ENCODE measurements at places on chromosomes 11 and 22. TPM values are rescaled to one million over a fixed set of nuclear protein-coding genes. Genes with fewer than 3 reads are reported as not detected.

- H3K4me1 ChIP-seq: no peaks in the 10 kb centered on the region
- H3K27me3 ChIP-seq: peaks cover 12% of the 10 kb centered on the region
- no peak overlapping the region for H3K4me3 ChIP-seq
- no peaks in the 10 kb centered on the region for H3K36me3 ChIP-seq
Measured at GRCh38 chr22:26983311-26983710, 325.9 kb downstream of the MIAT start.

SNAP29 gene
- 10.4 TPM for total RNA-seq

HOATZ gene
- total RNA-seq: not detected

GRCh38 chr11:61059260-61059752 lies 43.0 kb upstream of the CD5 start:
- DNase-seq: no peak
- H3K4me1 ChIP-seq: peaks cover 7% of the 10 kb centered on the region
- H3K27me3 ChIP-seq: peaks cover 5% of the 10 kb centered on the region
- H3K36me3 ChIP-seq: no peaks in the 10 kb centered on the region

NPTXR gene
- total RNA-seq: 2.7 TPM

DNA sequence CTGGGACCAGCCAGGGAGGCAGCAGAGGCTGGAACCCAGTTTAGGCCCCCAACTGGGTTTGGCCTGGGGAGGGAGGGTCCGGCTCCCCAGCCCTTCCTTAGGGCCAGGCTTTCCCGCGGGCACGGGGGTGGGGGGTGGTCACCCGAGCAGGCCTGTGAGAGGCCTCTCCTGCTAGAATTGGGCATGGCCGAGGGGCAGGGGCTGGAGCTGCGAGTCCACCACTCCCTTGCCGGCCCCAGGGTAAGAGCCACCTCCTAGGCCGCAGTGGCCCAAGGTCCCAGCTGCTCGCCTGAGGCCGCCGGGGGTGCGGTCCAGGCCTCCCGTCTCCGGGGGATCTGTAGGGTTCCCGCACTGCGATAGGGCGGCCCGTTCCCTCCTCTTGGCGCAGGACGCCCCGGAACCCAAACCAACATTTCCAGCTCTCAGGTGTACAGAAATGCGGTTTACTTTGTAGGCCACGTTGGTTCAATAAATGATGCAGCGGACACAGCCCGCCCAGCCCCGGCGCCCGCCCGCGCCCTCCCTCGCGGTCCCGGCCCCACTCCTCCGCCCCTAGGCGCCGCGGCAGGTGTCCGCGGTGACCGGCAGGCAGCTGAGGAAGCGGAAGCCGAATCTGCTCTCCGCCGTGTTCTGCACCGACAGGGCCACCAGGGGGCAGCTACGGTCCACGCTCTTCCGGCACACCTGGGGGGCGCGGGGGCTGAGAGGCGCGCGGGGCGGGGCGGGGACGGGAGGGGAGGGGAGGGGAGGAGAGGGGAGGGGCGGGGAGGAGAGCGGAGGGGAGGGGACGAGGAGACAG lies 5.9 kb downstream of the LMNTD2 start:
- H3K36me3 ChIP-seq: no peaks in the 10 kb centered on the region
- no peak overlapping the region for H3K4me3 ChIP-seq
- no peak overlapping the region for H3K27ac ChIP-seq
- peak; percentile 63 for DNase-seq

DNA sequence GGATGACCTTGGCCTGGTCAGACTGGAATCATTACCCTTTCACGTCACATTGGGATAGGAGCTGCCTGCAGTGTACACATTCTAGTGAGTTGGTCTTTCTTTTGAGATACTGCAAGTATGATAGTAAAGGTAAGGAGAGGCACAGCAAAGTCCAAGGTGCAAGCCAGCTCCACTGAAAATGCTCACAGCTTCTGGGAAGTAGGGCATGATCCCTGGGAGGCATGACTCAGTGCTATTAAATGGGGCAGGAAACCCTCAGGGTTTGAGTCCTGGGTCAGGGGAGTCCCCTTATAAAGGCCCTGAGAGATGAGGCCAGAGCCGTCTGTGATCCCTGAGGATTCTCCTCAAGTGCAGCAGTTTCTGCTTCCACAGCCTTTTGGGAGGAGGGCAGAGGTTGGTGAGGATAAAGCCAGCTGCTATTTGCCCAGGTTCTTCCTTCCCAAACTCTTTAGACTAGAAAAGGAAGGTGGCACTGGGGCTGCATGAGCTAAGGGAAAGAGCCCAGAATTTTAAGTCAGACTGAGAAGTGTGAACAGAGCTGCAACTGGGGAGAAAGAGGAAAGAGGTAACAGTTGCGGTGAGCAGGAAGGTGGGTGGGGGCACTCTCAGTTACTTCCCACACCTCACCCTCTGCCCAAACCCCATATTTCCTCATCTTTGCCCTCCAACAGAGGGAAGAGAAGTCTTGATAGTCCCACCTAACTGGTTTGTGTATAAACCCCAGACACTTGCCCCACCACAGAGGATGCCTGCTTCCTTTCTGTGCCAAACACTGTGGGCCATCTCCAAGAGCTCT lies 14.4 kb upstream of the OR52K1 start:
- no peak overlapping the region for H3K4me3 ChIP-seq
- no peaks in the 10 kb centered on the region for H3K36me3 ChIP-seq
- H3K27ac ChIP-seq: no peak overlapping the region
- no peaks in the 10 kb centered on the region for H3K27me3 ChIP-seq

MPEG1 gene
- total RNA-seq: not detected

GRCh38 chr22:50540381-50540780 lies 5.3 kb upstream of the KLHDC7B start:
- H3K4me1 ChIP-seq: peaks cover 42% of the 10 kb centered on the region
- no peak overlapping the region for H3K4me3 ChIP-seq
- DNase-seq: no peak
- H3K27ac ChIP-seq: peak overlapping the region; percentile 99
- H3K36me3 ChIP-seq: no peaks in the 10 kb centered on the region

DNA sequence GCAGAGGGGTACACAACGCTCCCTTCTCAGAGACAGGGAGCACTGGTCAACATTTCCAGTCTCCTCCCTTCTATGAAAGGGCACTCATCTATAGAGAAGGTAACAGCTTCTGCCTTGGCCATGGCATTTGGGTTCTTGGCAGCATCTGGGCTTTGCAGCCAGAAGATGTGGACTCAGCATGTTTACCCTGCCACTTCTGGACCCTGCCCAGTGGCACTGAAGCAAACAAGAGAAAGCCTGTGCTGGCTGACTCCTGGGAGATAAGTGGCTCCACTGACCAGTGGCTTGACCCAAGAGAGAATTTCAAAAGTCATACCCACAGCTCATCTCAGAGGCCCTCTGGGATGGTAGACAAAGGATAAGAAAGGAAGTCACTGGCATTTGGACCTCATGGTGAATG lies 8.0 kb downstream of the CSNK2A3 start:
- no peak overlapping the region for H3K27ac ChIP-seq
- H3K36me3 ChIP-seq: no peaks in the 10 kb centered on the region
- H3K4me1 ChIP-seq: peaks cover 8% of the 10 kb centered on the region
- H3K27me3 ChIP-seq: no peaks in the 10 kb centered on the region

GRCh38 chr11:80388536-80388935 lies 947.7 kb upstream of the TENM4 start:
- no peak overlapping the region for H3K4me3 ChIP-seq
- DNase-seq: no peak

GRCh38 chr11:121300972-121301699 lies 8.6 kb downstream of the SC5D start:
- H3K4me1 ChIP-seq: peaks cover 5% of the 10 kb centered on the region
- peaks cover 6% of the 10 kb centered on the region for H3K36me3 ChIP-seq
- no peaks in the 10 kb centered on the region for H3K27me3 ChIP-seq
- no peak for DNase-seq
- no peak overlapping the region for H3K27ac ChIP-seq
- no peak overlapping the region for H3K4me3 ChIP-seq

- H3K4me1 ChIP-seq: no peaks in the 10 kb centered on the region
- H3K27ac ChIP-seq: no peak overlapping the region
- H3K4me3 ChIP-seq: no peak overlapping the region
- no peaks in the 10 kb centered on the region for H3K27me3 ChIP-seq
- H3K36me3 ChIP-seq: no peaks in the 10 kb centered on the region
Measured at GRCh38 chr11:99244613-99245012, 223.9 kb downstream of the CNTN5 start.

- no peaks in the 10 kb centered on the region for H3K36me3 ChIP-seq
- no peak overlapping the region for H3K27ac ChIP-seq
- H3K4me3 ChIP-seq: no peak overlapping the region
- H3K27me3 ChIP-seq: peaks cover 7% of the 10 kb centered on the region
- peaks cover 4% of the 10 kb centered on the region for H3K4me1 ChIP-seq
- DNase-seq: no peak
Measured at GRCh38 chr11:11261629-11262028, 91.4 kb downstream of the CSNK2A3 start.

GRCh38 chr11:38005597-38005996 lies 1407.6 kb upstream of the RAG2 start:
- H3K4me1 ChIP-seq: no peaks in the 10 kb centered on the region
- DNase-seq: no peak
- no peaks in the 10 kb centered on the region for H3K27me3 ChIP-seq
- H3K36me3 ChIP-seq: no peaks in the 10 kb centered on the region

DNA sequence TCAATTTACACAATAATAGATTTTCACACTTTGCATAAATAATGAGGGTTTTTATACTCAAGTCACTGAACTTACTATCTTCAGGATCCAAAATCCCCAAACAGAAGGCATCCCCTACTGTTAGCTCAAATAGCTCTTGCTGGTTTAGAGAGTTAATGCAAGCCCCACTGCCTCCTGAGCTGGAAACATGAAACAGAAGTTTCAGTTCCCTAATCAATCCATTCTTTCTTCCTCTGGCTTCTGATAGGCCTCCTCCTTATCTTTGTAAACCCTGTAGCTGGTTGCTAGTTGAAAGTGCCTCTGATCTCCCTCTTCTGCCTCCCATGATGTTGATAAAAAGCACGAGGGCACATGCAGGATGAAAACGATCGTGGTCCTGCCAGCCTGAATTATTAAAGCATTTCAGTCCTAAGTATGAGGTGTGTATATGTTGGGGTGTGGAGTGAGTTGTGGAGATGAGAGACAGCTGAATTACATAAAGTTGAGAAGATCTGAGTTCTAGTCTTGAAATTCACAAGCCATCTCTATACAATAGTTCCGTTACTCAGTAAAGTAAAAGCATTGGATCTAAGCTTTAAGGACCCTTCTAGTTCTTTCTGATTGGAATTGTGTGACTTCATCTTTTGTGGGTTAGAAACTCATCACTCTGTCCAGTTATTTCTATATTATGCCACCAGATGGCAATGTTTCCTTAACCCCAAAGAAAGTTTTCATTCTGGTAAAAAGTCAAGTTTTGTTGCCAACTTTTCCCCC lies 35.0 kb upstream of the EHF start:
- H3K27ac ChIP-seq: no peak overlapping the region
- 0 out of 2 replicates have a peak overlapping the region, but pooled peaks have one; percentile 42 for H3K4me3 ChIP-seq
- 0 out of 2 replicates have a peak, but pooled peaks cover 8% of the 10 kb centered on the region for H3K27me3 ChIP-seq

ASRGL1 gene
- total RNA-seq: 0.43 TPM

HBD gene
- total RNA-seq: not detected

DNA sequence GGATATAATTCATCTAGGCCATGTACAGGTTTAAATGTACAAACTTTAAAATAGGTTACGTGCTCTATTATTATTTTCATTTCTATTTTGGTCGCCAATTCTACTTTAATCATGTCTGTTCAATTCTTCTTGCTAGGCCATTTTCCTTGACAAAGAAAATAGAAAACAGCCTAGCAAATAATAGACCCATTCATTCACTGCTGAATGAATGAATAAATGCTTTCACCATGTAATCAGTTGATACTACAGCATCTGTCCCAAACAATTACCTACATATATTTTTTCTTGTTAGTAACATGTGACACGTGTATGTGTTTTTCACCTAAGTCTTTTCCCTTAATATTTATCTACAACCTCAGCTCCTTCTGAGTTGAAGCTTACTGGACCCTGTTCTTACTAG lies 27.5 kb downstream of the SNX19 start:
- no peak overlapping the region for H3K27ac ChIP-seq
- peaks cover 41% of the 10 kb centered on the region for H3K36me3 ChIP-seq
- no peak for DNase-seq
- H3K27me3 ChIP-seq: no peaks in the 10 kb centered on the region
- no peak overlapping the region for H3K4me3 ChIP-seq

- no peaks in the 10 kb centered on the region for H3K36me3 ChIP-seq
- H3K27me3 ChIP-seq: peaks cover 37% of the 10 kb centered on the region
- H3K27ac ChIP-seq: no peak overlapping the region
- DNase-seq: no peak
- no peak overlapping the region for H3K4me3 ChIP-seq
- no peaks in the 10 kb centered on the region for H3K4me1 ChIP-seq
Measured at GRCh38 chr11:75186999-75187398, 36.1 kb downstream of the SLCO2B1 start.

SNX32 gene
- total RNA-seq: not detected

TSPAN18 gene
- total RNA-seq: not detected

DNA sequence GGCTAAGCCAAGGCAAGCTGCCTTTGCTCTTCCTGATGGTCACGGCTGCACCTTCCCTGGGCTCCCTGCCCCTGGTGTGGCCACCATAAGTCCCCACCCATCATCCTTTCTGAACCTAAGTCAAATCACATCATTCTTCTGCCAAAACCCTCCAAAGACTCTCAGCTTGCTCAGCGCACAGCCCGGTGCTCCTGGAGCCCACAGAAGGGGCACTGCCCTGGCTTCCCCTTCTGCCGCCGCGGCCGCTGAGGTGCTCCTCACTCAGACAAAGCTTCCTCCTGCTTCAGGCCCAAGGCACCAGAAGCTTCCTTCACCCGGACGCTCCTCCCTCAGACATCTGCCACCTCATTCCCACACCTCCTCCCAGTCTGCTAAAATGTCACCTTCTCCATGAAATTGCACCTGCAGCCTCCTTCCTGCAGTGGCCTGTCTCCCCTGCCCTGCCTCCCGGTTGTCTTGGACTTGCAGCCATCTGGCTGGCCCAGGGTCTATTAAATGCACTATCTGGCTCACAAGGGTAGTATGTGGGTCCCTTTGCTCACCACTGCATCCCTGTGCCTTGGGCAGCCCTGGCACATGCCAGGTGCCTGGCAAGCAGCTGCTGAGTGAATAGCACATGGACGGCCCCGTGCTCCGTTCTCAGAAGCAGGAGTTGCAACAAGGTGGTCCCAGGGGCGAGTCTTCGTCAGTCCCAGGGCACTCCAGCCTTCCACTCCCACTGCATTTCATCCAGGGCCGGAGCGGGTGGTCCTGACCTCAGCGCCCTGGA lies 108.2 kb downstream of the WNT7B start:
- no peaks in the 10 kb centered on the region for H3K36me3 ChIP-seq
- H3K4me3 ChIP-seq: no peak overlapping the region

C1QTNF4 gene
- not detected for total RNA-seq
